Activated naive CD4-positive, alpha-beta T cell (primary cell): ENCODE measurements at places on chromosomes 4 and X.

GRCh38 chrX:68912113-68912512 is 83.3 kb downstream of the EFNB1 start:
- no peak for DNase-seq

- DNase-seq = no peak
Measured at GRCh38 chrX:151458824-151459223, 61.8 kb downstream of the VMA21 start.

DNA sequence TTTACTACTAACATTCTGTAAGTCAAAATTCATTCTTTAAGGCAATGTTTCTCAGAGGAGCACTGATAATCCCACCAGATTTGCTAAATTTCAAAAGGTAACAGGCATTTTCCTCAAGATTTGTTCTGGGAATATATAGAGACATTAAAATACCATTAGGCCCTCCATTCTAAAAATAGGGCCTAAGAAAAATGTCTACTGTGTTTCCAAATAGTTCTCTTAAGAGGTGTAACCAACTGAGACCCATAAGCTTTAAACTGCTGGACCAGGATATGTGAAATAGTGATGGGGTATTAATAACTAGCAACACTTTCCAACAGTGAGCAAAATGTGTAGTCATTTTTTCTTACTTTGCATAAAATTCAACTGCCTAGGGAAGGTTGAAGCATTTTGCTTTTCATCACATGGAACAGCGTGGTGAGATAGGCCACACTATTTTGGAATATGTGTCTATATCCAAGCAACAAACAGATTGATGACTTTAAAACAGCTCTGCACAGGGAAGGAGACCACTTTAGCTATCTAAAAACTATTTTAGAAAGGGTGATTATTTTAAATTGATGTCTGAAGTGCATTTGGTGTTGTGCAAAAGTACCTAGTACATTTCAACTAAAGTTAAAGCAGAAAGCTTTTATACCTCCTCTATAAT is 89.9 kb downstream of the CORIN start:
- DNase-seq = no peak

- DNase-seq = no peak
Measured at GRCh38 chr4:182583703-182584415, 333.3 kb downstream of the DCTD start.

DNA sequence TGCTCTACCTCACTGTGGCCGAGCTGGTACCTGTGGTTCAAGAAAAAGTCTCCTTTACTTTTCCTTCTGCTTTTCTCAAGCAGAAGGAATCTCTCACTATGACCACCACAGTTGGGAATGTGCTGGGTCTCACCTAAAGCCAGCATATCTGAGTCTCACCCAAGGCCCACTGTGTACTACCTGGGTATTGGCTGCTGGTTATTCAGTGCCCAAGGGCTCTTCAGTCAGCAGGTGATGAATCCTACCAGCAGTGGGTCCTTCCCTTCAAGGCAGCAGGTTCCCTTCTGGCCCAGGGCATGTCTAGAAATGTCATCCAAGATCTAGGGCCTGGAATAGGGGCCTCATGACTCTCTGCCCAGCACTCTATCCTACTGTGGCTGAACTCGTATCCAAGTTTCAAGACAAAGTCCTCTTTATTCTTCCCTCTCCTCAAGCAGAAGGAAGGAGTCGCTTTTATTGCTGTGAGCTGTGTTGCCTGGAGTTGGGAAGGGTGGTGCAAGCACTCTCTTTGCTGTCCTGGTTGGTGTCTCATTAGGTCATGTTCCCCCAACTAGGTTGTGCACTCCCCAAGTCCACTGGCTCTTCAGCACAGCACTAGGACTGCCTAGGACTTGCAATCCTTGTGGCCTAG is 6.1 kb downstream of the CXCL10 start:
- no peak for DNase-seq

- DNase-seq = no peak
Measured at GRCh38 chr4:69058410-69059059, 37.7 kb upstream of the UGT2B7 start.
